ENCODE measurements at places on chromosomes 3 and 15.

GRCh38 chr3:54270816-54271526, 148.6 kb downstream of the CACNA2D3 start:
- DNase-seq, result no peak

GRCh38 chr3:187900993-187901755, 155.9 kb upstream of the BCL6 start:
- DNase-seq, result no peak

DNA sequence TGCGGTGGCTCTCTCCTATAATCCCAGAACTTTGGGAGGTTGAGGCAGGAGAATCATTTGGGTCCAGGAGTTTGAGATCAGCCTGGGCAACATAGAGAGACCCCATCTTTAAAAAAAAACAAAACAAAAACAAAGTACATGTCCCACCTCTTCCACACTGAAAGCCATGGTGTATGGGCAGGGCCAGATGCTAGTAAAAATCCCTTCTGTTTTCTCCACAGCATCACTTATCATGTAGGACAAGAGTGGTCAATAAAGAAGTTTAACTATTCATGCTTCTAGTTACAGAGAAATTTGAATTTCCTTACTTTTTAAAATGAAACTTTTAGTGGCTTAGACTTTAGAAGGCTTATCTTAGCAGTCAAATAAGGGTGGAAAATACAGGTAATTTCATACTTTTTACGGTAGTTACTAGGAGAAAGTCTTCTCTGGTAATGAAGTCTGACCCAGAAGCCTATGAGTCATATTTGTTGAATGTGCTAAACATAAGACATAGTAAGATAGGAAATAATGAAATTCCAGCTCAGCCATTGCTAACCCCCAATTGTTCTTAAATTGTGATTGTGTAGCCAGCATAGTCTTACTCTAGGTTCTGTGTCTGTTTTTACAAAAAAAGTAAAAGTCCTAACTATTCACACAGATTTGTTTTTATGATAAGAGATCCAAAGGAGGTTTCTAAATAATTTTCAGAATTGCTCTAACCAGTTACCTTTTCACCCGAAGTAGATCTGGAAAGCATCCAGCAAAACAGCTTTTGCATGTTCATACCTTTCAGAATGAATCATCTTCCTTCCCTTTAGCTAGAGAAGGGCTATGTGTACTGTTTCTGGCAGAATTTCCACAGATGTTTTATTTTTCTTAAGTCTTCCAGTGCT, 16.4 kb upstream of the ZNF609 start:
- peak; percentile 87 for DNase-seq

- DNase-seq, result peak; percentile 69
These were observed 82.8 kb downstream of the MAGI1 start for GRCh38 chr3:65955792-65956477.

GRCh38 chr3:101100361-101101009, 107.3 kb upstream of the ABI3BP start:
- no peak for DNase-seq

Measured in fibroblast of skin of abdomen (primary cell).